CD4-positive, alpha-beta T cell treated with Interleukin-15 for 1 hour (primary cell): ENCODE measurements at places on chromosomes 11 and 22.

- no peak for DNase-seq
Measured at GRCh38 chr11:114057605-114058004, 1.9 kb upstream of the ZBTB16 start.

DNA sequence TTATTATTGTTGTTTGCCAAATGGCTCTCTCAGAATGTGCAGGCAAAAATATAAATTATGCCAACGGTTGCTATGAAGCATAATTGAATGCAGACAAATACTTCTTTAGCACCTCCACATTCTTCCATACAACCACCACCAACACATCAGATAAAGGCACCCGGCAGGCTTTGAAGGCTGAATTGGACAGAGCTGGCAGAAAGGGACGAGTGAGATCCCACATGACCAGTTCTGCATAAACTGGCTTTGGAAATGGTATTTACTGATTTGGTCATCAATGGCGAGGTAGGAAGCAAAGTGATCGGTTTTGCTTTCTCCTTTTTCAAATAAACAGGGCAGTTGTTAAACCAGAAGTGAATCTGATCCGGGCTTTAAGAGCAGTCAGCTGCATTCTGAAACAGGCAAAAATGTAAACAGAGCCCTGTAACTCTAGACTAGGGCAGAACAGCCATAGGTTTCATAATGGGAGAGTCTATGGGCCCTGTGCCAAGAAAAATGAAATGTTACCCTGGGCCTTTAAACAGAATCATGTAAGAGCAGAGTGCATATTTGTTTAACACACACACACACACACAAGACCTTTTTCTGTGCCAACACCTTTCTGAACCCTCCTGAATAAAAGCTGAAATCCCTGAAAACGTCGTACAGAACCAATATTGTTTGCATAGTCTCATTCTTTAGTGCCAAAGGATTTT is 97.7 kb downstream of the MPPED2 start:
- no peak for DNase-seq

GRCh38 chr11:67617243-67617953 is 10.7 kb downstream of the NDUFV1 start:
- no peak for DNase-seq

DNA sequence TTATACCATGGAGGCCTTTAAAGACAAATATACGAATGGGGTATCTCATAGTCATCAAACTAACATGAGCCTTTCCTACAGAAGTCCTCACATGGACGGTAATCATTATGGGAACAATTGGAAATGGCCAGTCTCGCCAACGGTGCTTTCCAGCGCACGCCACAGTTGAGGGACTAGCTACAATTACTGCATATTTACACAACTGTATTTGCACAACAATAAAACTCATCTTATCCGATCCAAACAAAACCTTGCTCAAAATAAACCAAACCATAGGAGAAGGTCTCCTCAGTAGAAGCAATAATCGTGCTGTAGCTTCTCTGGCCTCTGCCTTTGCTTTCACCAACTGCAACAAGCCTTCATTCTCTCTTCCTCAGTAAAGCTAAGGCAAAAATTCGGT is 5.9 kb downstream of the CADM1 start:
- DNase-seq: no peak

DNA sequence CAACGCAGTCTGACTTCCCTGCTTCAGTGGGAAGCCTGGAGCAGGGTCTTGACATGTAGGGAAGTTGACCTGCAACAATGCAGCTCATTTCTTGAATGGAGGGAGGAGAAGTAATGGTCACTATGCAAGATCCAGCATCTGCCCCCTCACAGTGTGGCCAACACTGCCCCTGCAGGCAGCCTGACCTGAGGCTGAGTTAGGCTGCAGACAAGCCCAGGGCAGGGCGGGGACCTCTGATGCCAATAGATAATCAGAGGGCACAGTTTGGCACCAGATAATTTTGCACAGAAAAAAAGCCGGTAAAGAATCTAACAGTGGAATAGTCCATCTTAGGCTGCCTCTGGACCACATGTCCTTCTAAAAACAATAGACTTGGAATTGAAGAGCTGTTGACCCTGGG is 182.3 kb downstream of the DSCAML1 start:
- DNase-seq: no peak

DNA sequence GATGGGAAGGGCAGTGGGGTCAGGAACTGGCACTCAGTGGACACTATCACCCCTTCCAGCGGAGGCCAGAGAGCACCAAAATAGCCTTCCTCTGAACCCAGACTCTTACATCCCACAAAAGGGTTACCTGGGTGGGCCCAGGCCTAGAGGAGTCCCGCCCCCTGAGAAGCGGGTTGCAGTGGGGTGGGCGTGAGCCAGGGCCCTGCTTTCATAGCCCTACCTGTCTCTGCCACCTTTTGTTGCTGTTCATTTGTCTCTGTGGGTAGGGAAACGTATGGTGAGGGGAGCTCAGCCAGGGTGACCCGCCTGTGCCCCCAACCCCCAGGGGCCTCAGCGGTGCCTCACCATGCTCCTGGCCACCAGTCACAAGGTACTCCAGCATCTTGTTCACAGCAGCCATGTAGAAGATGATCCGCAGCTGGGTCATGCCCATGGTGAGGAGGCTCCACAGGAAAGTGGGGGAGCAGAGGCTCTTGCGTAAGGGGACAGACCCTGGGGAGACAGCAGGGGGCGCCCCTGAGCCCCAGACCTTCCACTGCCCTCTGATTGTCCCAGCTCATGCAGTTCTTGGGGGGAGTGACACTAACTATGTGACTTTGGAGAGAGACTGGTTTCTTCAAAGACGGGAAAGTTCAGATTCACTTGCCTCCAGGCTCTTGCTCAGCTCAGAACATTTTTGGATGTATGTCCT is 24.0 kb downstream of the SLC43A1 start:
- peak; percentile 37 for DNase-seq

- DNase-seq: no peak
Measured at GRCh38 chr22:49633010-49633324, 194.7 kb downstream of the BRD1 start.
